CD4-positive, alpha-beta T cell treated with Interleukin-10 for 1 hour (primary cell): ENCODE measurements at places on chromosomes 16 and 17.

DNA sequence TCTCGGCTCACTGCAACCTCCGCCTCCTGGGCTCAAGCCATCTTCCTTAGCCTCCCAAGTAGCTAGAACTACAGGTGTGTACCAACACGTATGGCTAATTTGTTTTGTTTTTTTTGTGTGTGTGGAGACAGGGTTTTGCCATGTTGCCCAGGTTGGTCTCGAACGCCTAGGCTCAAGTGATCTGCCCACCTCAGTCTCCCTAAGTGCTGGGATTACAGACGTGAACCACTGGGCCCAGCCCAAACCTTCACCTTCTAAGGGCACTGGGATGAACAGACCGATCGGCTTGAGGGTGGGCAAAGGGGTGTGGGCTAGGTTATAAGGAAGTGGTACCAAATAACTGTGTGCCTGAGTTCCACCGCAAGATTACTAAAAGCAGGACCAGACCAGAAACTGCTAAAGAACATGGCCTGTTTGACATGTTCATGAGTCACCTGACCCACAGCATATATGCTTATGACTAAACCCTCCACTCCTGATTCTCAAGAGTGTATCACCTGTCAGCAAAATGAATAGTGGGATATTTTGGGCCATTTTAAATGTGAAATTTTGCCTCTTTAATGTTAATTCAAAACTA is 8.1 kb downstream of the TMEM97 start:
- no peak for DNase-seq

GRCh38 chr16:70331588-70332358 is 14.9 kb upstream of the DDX19A start:
- peak; percentile 25 for DNase-seq

DNA sequence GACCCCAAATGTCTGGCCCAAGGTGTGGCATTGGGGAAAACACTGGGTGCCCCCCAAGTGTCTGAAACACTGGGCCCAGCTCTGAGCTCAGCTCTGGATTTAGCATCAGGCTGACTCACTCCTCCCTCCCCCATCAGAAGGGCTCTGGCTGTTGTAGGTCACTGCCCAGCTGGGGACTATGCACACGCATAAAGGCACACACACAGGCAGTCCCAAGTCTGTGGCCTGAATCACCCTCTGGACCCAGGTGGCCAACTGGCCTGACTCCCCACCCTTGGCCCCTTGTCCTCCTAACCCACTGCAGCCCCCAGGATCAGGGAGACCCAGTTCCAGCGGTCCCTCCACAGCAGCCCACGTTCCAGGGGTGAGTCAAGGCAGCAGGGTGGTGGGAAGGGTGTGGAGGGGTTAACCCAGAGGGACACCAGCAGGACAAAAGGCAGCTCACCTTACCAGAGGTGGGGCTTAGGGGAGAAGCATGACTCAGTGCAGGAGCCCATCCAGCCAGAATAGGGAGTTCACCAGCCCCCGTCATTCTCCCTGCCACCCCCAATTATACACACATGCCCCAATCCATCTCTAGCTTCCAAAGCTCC is 47.0 kb downstream of the MYO18A start:
- DNase-seq: no peak

DNA sequence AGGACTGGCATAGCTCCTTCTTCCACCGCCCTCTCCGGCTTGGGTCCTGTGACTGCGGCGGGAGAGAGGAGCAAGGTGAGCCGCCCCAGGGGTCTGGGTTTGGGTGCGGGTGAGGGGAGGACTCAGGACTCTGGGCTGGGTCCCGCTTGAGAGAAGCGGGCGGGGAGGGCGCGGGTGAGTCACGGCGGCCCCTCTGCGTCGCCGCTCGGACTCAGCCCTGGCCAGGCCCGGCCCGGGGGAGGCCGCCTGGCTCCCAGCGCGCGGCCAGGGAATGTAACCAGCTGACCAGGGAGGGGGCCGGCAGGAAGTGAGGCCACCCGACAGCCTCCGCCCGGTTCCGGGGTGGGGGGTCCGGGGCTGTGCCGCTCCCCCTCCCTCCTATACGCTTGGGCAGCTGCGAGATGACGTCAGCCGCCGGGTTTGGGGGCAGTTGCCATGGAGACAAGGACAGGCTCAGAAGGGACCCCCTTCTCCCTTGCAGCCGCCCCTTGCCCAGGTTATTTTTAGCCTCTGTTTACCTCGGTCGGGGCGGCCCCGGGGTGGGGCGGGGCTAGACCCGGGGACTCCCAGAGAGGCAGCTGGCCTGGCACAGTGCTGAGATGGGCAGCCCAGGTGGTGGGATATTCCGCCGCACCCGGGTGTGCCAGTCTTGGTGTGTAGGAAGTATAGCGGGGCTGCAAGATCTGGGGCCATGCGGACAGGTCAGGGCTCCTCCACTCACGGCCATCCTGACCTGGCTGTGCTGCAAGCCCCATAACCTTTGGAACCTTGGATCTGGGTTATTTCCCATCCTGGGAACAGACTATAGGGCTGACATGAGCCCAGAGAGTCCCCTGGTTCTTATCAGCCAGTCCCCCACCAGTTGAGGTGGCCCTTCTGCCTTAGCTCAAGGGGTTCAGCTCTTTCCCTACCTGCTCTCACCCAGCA is 1.6 kb downstream of the RIPOR1 start:
- peak; percentile 51 for DNase-seq

DNA sequence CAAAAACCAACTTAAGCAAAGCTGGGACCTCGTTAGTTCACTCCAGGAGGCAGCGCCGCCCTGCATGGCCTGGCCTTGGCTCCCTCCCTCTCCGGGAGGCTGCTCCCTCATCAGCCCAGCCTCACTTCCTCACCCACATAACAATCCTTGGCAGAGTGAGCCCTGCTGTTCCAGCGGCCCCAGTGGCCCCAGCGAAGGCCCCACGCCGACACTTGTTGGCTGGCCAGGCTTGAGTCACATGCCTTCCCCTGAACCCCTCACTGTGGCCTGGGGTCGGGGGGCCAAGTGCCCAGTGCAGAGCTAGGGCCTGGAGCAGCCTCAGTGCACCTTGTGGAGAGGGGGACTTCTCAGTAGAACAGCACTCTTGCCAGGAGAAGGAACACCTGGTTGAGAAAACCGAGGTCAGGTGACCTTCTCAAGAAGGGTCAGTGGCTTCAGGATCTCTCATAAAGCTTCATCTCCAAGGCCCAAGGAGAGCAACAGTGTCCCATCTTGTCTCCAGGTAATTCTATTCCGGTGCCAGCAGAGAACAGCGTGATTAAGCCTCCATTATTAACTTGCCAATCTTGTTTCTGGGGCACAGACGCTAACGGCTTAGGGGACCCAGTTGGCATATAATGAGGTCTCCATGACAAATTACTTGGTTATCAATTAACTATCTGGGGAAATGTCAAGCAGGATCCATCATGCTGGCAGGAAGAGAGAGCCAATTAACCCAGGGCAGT is 26.8 kb downstream of the ENDOV start:
- DNase-seq: no peak

DNA sequence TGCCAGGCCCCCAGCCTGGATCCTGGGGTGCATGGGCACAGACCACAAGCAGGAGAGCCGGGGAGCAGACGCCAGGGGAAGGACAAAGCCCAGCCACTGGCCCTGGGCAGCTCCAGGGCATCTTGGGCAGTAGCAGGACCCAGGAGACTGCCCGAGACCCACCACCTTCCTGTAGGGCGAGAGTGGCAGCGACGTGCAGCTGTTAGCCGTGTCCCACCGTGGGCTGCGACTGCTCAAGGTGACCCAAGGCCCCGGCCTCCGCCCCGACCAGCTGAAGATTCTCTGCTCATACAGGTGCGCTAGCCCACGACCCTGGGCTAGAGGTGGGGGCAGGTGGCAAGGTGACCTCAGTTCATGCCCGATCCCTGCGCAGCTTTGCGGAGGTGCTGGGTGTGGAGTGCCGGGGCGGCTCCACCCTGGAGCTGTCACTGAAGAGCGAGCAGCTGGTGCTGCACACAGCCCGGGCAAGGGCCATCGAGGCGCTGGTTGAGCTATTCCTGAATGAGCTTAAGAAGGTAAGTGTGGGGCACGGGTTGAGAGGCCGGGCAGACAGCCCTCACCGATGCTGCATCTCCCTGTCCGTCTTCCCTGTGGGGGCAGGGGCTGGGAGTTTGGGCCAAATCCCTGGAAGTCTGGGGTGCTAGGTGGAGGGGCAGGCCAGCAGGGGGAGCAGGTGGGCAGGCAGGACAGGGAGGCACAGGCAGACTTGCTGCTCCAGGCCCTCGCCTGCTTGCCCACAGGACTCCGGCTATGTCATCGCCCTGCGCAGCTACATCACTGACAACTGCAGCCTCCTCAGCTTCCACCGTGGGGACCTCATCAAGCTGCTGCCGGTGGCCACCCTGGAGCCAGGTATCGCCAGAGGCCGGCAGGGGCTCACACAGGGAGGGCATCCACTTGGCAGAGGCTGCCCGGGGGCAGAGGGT is 13.5 kb upstream of the SMIM5 start:
- DNase-seq: no peak

- DNase-seq: peak; percentile 61
These were observed at the start of gene TPPP3 for GRCh38 chr16:67393111-67393787. TPPP3 (minus strand) TSS chr16:67393498; CDS start chr16:67391111, 2,387 bp downstream.

GRCh38 chr16:59612094-59612493 is 878.0 kb upstream of the GOT2 start:
- no peak for DNase-seq

DNA sequence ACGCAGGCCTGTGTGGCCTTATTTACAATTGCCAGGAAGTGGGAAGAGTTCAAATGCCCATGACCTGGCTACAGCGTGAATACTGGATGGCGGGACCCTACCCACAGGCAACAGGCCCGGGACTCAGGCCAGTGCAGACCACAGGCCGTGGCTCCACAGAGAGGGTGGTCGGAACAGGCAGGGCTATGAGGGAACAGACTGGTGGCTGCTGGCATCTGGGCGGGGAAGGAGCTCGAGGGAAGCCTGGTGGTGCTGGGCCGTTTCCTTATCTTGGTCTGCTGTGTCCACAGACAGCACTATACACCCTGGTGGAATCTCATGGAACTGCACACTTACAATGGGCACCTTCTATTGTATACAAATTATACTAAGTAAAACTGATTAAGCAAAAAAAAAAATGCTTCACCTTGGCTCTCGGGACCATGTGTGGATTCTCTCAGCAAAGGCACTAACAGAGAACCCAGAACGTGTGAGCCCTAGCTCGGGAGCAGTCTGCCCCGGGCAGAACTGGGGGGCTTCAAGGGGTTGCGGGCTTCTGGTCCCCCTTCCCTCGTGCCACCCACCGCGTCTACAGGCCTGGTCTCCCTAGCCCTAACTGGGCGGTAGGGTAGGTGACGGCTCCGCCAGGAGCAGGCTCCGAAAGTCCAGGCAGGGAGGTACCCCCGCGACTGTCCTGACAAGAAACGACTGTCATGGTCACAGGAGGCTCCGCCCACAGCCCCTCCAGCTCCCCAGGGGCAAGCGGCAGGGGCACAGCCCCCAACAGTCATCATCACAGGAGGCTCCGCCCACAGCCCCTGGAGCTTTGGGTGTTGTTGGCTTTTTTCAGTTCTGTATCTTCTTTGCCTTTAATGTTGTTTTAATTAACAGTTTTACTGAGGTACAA is 21.8 kb downstream of the CEP131 start:
- DNase-seq: peak; percentile 19

DNA sequence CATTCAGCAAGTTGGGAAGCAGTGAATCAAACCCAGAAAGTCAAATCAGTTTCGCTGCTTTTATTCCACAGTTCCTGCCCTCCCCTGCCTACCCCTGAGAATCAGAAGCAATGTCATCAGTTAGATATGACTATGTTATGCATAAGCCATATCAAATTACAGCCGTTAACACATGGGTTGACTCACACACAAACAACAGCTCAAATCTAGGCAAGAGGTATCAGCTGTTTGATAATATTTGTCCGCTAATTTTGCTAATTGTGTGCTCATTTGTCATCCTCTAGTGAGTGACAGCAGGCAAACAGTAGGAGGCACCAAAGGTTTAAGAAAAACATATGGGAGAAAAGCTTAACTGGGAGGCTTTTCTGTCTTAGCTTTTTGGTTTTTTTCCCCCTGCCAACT is 327.4 kb upstream of the CCL2 start:
- no peak for DNase-seq

DNA sequence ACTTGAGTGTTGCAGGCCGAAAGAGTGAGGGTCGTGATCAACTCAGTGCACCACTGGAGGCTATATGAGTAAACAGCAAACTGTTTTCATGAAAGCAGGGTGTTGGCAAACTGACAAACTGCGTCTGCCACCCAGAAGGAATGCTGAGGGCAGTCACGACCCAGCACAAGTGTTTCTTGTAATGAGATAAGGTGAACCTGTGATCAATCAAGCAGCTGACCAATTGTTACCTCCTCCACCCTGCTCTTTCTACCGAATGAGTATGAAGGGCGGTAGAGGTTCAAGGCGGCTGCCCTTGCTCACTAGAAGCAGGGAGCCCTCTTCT is 5.5 kb upstream of the SRL start:
- no peak for DNase-seq
